ENCODE measurements at places on chromosomes 16 and 17.

DNA sequence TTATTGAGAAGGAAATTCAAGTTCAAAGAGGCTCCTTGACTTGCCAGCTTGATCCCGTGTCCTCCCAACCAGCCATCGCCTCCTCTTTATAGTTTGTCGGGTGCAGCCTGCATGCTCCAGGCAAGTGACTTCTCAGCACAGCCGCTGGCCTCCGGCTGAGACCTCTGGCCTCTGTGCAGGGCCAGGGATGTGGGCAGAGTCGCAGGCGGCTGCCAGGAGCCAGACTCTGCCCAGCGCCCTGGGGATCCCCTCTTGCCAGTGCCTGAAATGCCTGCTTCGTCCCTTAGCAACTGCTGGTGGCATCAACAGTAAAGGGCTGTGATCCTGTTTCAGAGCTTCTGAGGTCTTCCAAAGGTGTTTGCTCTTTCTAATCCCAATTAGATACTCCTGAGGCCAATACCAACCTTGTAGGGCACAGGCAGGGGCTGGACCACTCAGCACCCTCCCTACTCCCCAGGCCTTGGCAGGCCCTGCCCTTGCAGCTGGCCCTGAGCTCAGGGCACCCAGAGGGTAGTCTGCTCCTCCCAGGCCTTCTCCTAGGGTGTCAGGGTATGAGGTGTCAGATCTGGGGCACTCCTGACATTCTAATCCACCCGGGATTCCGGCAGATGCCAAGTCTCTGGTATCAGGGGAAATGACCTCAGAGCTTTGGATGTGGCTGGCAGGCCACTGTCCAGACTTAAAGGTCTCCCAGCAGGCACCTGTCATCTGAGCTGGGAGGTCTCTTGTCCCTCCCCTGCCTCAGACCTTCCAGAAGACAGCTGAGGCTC, 68.0 kb upstream of the SIAH1 start:
- no peak for DNase-seq

DNA sequence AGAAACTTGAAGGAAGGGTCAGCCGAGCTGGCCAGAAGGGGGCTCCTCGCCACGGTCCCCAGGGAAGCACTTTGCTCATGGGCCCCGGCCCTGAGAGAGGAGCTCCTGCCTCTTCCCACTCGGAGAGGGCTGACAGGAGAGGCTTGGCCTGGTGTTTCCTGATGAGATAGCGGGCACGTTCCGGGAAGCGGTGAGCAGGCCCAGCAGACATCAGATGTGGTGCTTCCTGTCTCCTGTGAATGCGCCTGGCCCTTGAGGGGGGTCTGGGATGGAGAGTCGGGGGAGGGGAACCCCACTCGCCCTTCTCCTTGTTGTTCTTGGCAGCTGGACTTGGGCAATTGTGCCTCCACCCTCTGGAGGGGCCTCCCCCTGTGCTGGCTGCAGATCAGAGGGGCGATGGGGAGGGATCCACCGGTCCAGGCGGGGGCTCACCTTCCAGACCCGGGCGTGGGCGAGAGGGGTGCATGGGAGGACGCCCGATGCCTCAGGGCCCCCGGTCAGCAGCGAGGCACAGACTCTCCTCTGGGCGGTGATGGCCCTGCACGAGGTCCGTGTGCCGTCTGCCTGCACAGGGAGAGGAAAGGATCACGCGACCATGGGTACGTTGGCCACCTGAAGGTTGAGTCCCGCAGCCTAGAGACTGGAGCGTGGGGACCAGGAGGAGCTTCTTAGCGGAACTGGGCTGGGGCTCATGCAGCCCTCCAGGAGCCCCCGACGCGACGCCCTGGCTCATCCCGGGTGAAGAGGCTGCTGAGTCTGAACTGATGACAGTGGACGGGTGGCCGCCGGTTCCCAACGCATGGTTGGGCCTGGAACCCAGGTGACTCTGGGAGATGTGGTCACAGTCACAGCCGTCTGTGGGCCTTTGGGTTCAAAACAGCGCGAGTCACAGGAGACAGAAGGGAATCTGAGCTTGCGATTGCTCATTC, 25.4 kb downstream of the METRNL start:
- no peak for DNase-seq

DNA sequence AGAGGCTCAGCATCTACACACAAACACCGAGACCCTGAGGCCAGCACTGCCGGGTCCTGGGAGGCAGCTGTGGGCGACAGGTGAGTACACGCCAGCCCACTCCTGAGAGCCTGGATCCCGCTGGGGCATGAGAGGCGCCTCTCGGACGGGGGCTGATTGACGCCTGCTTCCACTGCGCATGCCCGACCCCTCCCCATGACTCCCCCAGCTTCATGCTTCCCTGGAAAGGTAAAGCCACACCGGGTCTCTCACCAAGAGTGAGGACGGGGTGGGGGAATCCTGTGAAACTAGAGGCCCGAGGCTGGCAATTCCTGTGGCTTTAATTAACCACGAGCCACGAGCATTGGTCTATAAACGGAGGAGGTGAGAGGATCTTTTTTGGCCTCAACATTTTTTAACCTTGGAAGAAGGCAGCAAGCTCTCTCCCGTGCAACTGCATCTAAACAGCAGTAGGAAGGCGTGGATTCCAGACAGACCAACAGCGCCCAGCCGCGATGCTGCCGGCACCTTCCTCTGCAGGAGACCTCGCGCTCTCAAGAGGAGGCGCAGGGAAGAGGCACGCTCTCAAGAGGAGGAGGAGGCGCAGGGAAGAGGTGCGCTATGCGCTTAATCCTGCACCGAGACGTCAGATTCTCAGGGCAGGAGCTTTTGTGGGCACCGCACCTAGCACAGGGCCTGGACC, 71.8 kb upstream of the METRNL start:
- no peak for DNase-seq

- no peak for DNase-seq
These were observed 900.8 kb upstream of the GOT2 start for GRCh38 chr16:59634951-59635350.

- no peak for DNase-seq
These were observed 10.5 kb upstream of the SALL1 start for GRCh38 chr16:51161440-51162195.

- no peak for DNase-seq
These were observed 67.8 kb downstream of the BMERB1 start for GRCh38 chr16:15502041-15502725.

DNA sequence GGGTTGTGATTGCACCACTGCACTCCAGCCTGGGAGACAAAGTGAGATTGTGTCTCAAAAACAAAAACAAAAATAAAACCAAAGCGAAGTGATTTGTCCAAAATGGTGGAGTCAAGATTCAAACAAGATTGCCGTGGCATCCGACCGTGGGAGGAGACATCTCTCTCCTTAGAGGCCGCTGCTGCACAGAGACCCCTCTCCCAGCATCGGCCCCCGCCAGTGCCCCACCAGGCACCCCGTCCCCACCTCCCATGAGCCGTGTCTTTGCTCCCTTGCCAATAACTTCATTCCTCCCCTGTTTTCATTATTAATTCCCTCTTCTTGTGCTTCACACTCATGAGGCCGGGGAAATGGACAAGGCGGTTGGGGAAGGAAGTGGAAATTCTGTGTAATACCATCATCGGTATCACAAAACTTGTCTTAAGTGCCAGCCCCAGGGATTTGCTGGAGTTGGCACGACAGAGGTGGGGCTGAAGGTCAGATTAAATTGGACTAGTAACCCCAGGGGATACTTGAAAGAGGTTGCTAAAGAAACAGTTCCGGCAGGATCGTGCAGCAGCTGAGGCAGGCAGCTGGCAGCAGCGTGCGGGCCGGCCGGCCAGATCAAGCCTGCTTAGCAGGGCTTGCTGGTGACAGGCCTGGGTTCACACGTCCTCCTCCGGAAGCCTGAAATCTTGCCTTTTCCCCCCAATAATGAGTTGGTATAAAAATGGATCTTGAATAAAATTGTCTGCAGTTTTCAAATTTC, 66.8 kb downstream of the RTN4RL1 start:
- DNase-seq = no peak

DNA sequence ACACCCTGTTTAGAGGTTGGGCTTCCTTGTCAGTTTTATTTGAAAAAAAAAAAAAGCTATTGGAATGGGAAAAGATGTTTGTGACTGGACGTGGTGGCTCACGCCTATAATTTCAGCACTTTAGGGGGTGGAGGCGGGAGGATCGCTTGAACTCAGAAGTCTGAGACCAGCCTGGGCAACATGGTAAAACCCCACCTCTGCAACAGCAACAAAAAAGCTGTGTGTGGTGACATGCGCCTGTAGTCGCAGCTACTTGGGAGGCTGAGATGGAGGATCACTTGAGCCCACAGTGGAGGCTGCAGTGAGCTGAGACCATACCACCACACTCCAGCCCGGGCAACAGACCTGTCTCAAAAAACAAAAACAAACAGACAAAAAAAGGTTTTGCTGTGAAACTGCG, 66.1 kb upstream of the SIAH1 start:
- no peak for DNase-seq

- DNase-seq = no peak
These were observed 331.3 kb upstream of the EEF2KMT start for GRCh38 chr16:5428932-5429331.

DNA sequence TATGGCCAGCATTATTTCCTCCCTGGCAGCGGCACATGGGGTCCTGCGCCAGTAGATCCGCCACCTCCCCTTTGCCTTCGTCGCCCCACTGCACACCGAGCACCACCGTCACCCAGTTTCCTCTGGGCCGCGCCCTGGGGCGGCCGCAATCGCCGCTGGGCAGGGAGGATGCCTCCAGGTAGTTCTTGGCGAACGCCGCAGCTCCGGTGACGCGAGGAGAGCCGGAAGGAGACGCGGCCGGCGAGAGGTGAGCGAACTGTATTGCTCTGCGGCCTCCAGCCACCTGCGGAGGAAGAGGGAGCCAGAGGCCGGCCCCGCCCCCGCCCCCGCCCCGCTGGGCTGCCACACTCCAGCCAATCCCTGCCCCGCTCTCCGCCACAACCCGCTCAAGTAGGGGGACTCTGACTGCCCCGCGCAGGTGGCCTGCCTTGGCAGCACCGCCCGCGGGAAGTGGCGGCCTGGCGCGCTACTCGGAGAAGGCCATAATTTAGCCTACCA, 11.8 kb upstream of the SLFN13 start:
- peak; percentile 26 for DNase-seq

DNA sequence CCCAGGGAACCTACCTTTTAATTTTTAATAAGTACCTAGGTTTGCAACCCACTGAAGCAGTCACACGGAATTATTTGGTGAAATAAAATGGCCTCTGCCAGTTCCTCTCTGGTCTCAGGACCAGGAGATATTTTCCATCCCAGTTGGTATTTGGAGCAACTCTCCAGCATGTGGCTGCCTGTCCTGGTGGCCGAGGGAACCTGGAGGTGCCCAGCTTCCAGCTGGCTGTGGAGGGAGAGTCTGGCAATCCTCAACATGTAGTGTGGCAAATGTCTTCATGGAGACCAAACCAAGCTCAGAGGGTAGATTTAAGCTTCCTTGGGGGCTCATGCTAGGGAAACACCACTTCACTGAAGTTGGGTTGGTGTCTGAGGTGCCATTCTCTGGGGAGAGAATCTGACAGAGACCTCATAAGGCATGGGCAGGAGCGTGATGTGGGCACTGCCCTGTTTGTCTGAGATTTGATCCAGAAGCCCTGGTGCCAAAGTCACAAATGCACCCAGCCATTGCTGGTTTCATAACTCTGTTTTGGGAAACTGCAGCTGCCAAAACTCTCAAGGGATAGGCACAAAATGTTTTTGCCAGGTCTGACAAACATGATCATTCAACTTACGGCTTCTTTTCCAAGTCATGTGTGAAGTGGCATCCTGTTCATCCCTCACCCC, 2.8 kb downstream of the MT1X start:
- no peak for DNase-seq

DNA sequence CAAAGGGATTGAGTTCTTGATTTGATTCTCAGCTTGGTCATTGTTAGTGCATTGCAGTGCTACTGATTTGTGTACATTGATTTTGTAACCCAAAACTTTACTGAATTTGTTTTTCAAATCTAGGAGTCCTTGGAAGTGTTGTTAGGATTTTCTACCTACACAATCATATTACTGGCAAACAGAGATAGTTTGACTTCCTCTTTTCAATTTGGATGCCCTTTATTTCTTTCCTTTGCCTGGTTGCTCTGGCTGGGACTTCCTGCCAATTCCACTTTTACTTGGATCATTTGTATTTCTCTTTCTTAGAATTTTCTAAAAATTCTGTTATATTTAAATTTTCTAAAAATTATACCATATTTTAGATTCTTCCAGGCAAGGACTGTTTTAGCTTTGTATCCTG, 151.1 kb downstream of the FTO start:
- no peak for DNase-seq

GRCh38 chr17:78147315-78147998, 1.3 kb downstream of the C17orf99 start:
- DNase-seq = no peak

DNA sequence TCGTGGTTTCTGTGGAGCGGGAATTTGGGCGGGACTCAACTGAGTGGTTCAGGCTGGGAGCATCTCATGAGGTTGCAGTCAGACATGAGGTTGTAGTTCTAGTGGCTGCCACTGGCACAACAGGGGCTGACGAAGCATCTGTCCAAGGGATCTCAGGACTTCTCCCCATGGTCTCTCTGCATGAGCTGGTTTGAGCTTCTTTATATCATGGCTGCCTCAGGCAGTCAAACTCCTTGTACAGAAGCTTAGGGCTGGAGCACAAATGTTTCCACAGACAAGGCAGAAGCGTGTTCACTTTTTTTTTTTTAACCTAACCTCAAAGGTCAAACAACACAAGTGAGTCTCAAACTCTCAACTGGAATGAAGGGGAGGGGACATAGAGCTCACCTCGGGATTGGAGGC, 243.3 kb downstream of the MSI2 start:
- no peak for DNase-seq

DNA sequence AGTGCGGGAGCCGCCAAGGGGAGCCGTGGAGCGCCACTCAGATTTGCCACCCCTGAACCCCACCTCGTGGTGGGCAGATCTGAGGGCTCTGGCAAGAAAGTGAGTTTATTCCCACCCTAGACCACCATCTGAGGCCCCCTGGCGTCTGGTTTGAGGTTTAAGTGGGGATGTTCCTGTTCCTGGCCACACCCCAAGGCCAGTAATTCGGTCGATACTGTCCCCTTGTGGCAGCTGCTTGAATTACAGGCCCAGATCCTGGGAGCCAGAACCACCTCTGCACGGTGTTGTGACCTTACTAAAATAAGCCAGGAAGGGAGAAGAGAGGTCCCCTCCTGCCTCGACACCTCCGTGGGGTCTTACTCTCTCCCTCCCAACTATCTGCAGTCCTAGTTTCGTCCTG, 3.3 kb upstream of the LAT start:
- DNase-seq = peak; percentile 48

- DNase-seq = no peak
These were observed 5.1 kb downstream of the MVP start for GRCh38 chr16:29825145-29826044.

- no peak for DNase-seq
These were observed 145.3 kb downstream of the SPECC1 start for GRCh38 chr17:20154286-20155000.

Data from stimulated activated CD4-positive, alpha-beta T cell treated with anti-CD3 and anti-CD28 coated beads, Interleukin-4, amount 100 ng/mL, for 48 hours (primary cell).